ENCODE measurements at places on chromosomes 3 and 15. TPM values are rescaled to one million over a fixed set of nuclear protein-coding genes. Genes with fewer than 3 reads are reported as not detected.

The SLC6A1 gene
- total RNA-seq = 0.77 TPM

The TMEM87A gene
- 16.4 TPM for total RNA-seq

The SAXO2 gene
- 2.6 TPM for total RNA-seq

The ZDHHC23 gene
- 2.7 TPM for total RNA-seq

The SGO1 gene
- total RNA-seq = 0.38 TPM

The TM4SF1 gene
- total RNA-seq = 103 TPM

The STAB1 gene
- 67.2 TPM for total RNA-seq

DNA sequence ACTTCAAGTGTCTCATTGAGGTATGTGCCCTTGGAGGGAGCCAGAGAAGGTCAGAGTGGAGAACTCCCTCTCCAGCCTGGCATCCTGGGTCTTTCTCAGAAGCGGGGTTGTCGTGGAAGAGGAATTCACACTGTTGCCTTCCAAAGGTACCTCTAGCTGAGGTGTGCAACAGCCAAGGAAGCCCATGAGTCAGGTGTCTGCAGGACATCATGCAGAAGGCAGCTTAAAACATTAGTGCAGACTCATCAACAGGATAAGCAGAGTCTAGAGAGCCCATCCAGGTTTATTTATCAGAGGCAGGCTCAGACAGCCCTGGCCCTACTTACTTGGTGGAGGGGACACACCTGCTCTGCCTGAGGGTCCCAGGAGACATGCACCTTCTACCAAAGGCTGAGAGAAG lies 95.6 kb upstream of the TPM1 start:
- no peak for DNase-seq

GRCh38 chr3:52204337-52205073 lies 6.5 kb downstream of the ALAS1 start:
- no peak for DNase-seq

DNA sequence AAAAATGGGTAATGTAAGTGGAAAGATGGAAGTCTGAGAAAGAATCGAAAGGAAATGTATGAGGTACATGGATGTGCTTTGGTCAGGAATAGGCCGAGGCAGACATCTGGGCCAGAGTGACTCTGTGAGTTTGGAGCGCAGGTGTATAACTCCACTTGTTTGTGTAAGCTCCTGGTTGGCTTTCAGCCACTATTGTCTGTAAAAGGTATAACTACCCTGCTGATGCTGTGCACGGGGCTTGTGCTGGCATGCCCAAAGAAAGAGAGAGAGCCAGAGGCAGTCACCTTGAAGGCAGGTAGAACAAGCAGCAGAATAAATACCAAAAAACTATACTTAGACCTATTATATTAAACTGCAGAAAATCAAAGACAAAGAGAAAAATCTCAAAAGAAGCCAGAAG lies 32.7 kb upstream of the CD96 start:
- DNase-seq = no peak

DNA sequence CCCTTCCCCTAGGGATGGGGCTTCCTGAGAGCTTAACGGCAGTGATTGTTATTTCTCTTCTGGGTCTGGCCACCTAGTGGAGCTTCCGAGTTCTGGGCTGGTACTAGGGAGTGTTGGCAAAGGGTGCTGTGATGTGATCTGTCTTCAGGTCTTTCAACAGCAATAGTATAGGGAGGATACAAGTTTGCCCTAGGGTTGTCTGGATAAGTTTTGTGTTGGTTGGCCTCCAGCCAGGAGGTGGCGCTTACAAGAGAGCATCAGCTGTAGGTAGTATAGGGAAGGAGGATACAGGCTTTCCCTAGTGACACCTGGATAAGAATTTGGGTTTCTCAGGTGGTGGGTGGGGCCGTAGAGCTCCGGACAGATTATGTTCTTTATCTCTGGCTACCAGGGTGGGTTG lies 19.2 kb upstream of the CPOX start:
- no peak for DNase-seq

- no peak for DNase-seq
Measured at GRCh38 chr3:32603064-32603463, 32.4 kb upstream of the DYNC1LI1 start.

GRCh38 chr3:68876112-68876713 lies 56.1 kb downstream of the TAFA4 start:
- DNase-seq = no peak

DNA sequence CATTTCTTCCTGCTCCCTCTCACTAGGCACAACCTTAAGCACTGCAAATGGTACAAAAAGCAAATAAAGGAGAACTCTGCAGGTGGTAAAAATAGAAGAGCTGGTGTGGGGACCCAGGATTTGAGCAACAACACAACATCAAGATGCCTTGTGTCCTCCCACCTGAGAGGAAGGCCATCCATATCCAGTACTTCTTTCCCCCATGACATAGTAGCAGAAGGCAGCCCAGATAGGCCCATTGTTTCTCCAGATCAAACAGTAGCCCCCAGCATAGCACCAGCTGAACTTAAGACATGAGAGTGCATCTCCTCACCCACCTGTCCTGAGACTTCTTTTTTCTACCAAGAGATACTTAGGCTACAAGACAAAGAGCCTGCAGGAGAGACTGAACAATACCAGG lies 180.5 kb downstream of the GOLGA6L6 start:
- DNase-seq = no peak

- DNase-seq = no peak
Measured at GRCh38 chr3:82410366-82410765, 648.9 kb upstream of the GBE1 start.

DNA sequence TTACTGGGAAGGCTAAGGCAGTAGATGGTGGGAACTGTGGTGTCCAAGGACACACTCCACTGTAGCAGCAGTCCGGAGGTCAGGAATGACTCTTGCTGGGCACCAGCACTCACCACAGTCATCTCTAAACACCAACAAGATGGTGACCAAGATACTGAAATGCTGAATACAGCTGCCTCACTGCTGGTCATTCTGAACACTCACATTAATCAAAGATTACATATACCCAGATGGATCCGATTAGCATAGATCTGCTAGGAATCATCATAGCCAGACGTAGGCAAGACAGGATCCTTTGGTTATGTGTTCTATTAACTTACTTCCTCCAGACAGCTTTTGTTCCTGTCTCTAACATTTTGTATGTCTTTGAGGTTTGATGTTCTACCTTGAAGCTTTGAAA lies 134.9 kb upstream of the BFSP2 start:
- DNase-seq = no peak

DNA sequence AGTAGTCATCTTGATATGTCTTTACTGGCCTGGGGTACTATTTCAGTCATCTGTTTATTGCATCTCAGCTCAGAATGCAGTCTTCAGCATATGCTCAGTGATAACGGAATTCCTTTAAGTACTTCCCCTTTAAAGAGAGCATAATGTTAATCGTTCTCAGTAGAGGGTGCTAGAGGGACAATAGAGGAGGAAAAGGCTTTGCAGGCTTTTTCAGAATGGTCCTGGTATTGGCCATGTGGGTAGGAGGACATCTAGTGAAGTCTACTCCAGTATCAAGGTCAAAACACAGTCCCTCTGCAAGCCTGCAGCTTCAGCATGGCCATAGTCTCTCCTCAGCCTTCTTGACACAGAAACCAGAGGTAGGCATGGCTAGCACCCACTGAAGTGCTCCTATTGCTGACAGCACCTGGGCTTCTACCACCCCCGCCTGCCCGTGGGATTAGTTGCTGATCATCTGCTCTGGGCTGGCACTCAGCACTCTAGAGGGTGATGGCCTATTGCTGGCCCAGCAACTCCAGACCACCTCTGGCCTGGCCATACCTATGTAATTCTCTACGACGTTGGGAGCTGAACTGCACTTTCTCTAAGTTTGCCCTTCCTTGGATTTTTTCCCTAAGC lies 65.4 kb downstream of the KCNH8 start:
- no peak for DNase-seq

GRCh38 chr15:72135719-72136118 lies 17.5 kb downstream of the SENP8 start:
- no peak for DNase-seq

DNA sequence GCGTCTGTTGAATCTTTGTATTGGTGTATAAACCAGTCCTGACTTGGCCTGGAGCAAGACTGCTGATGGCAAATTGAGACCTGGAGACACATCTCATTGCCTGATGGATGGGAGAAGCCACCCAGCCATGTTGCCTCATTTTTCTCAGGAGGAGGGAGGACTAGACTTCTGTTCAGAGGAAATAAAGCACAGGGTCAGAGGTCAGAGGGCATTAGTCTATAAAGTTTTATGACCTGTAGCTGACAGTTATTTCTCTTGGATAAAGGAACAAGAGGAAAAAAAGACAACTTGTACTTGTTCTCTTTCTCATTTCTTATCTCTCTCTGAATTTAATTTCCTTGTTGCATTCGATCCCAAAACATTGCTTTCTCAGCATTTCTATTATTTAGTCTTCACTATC lies 775.9 kb downstream of the SQOR start:
- DNase-seq = no peak

DNA sequence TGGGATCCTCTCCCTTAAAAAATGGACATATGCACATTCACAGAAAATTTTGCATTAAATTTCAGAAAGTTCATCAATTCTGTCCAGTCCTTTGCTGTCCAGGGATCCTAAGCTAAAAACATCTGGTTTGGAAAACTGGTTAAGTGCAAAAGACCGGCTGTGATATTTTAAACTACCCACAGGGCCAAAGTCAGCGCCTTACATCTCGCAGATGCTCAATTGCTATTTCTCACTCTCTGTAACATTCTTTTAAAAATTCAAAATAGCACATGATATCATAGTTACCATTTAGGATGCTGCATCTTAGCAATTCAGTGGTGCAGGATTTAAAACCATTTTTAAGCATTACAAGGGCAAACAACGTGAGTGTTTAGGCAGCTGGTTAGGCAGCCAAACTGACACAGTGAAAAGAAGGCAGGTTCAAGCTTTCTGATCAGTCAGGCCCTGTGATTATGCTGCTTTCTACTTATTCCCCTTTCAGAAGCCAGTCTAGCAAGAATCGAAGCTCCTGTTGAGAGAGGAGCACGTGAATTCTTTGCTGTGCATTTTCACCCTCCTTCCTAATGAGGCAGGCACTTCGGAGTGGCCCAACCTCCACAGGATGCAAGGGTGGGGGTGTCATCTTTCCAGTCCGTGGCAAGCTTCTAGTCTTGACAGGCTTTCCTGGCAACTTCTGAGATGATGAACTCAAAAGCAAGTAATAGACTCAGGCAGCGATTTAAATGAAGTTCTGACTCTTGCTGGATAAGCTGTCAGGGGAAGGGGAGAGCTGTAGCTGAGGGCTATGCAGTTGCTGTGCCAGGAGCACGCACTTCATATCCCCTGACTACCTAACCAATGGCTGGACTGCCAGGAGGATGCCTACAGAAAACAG lies 8.8 kb downstream of the PRICKLE2 start:
- DNase-seq = no peak

GRCh38 chr15:38623744-38624143 lies 59.1 kb upstream of the RASGRP1 start:
- DNase-seq = peak; percentile 40

GRCh38 chr15:32707436-32707835 lies 10.4 kb upstream of the GREM1 start:
- no peak for DNase-seq

DNA sequence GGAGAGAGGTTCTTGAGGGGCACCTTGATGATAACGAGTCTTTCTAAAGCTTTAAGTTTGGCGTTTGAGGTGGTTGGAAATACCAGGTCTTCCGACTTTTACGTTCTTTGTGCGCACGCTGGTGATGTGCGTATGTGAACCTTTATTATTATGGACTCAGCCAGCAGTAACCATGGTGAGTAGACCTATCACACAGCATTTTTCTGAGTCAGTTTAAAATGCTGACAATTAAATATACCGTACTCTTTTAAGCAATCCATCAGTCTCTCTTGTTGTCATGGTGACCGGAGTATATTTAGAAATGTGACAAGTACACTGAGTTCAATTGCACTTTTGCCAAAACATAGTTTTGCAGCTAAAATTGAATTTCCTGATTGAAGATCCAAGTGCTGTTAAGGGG lies 172.2 kb downstream of the LPP start:
- DNase-seq = no peak

- no peak for DNase-seq
Measured at GRCh38 chr15:99348412-99348811, 97.1 kb downstream of the LRRC28 start.

DNA sequence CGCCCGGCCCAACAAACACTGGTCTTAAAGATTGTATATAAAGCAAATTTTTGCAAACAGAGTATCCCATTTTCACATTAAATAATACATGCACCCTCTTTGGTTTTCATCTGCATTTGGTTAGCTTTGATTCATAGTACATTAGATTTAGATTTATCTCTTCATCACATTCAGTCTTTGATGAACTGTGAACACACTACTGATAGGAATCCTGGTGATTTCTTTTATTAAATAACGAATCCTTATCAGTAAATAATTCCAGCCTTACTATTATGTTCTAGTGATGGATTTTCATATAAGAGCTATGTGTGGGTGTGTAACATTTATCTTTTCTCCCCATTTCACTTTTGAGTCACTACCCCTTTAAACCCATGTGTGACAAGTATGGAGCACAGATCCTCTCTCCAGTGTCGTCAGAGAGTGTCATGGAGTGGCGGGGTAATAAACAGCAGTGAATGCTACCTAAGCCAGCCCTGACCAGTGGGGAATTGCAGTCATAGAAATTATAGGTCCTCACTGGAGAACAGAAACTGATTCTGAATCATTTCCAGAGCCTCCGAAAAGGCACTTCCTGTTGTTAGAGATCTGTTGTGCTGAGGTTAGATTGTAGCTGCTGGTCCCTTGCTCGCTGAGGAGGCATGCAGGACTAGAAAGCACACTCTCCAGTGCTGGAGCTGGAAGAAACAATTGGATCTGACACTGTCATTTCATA lies 22.0 kb downstream of the SLC7A14 start:
- no peak for DNase-seq
